BE2C (cell line): ENCODE measurements at places on chromosomes 5 and 9.

DNA sequence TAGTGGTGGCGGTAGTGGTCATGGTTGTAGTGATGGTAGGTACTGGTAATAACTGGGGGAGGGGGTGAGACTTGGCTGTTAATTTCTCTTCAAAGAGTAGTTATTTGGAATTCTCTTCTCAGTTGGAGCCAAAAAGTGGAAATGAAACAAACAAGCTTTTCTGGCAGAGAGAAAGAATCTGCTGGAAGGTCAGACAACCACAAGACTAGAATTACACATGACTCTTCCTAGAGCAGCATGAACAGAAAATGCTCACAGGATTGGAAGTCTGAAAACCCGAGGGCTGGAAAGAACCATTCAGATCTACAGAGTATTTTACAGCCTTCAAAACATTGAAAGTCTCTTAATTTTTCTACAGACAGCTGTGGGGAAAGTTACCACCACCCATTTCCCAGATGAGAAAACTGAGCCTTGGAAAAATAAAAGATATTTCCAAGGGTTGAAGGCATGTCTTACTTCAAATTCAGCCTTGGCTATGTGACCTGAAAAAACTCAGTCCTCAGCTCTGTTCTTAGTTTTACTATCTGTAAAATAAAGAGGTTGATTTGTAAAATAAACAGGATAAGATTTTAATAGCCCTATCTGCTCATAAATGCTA, 42.9 kb upstream of the TRIM32 start:
- no peak for DNase-seq

GRCh38 chr5:31502506-31502905, 29.4 kb downstream of the DROSHA start:
- no peak for DNase-seq

- no peak for DNase-seq
Observed at GRCh38 chr5:136665331-136665730, 300.0 kb upstream of the TRPC7 start.

- no peak for DNase-seq
Observed at GRCh38 chr5:55022450-55022849, 1.6 kb upstream of the GZMK start.

DNA sequence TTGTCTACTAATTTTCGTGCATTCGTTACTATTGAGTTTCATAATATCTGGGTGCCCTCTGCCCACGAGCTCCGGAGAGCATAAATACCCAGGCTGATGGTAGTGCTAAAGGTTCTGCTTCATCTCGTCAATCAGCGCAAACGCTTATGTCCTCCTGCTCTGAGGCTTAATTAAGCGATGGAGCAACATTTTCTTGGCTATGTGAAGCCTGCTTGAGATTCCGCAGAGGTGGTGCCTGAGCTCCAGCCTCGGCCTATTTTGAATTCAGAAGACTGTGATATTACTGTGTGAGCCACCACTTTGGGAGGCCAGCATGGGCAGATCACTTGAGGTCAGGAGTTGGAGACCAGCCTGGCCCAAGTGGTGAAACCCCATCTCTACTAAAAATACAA, 44.8 kb downstream of the ANXA2R start:
- DNase-seq: no peak

- DNase-seq: no peak
Observed at GRCh38 chr5:98513380-98513779, 260.1 kb upstream of the RGMB start.

DNA sequence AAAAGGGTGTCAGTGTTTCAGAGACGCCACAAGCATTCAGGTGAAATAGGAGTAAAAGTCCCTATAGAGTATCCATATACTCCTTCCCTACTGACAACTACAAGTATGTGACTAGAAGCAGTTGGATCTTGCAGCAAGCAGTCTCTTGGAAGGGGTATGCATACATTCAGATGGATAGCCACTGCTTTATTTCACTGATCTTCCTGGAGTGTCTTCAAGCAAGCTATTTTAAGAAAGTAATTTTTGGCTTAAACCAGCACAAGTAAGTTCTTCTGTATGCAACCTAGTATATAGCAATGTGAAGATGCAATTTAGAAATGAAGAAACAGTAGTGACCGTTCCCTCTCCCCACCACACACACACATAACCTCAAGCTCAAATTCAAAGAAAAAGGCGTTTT, 446.8 kb upstream of the CDH18 start:
- no peak for DNase-seq
